Transverse colon (tissue), 4 donors: ENCODE measurements at places on chromosomes 1 and 21.
A peak's percentile ranks its signal among the peaks of the same experiment; 100 is the strongest.

GRCh38 chr1:210340311-210340710 is 11.6 kb downstream of the HHAT start:
- DNase-seq: no peak

DNA sequence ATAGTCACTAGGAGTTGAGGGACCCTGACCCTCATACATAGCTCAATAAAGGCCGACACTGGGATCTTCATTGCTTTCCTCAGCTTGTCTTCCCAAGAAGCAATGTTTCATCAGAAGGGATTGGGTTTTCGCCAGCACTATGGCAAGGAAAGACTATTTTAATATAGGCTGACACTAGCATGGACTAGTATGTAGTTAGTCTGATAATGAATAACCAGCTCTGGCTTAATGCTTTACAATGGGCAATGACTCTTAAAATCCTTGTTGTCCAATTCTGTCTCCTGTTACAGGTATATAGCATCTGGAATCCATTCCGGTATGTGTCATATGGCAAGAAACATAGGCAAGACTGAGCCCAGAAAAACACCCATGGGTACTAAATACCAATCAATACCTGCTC is 15.3 kb upstream of the SYT2 start:
- DNase-seq: no peak

GRCh38 chr1:226624526-226624925 is 76.0 kb downstream of the STUM start:
- no peak for DNase-seq

- DNase-seq: no peak
Observed at GRCh38 chr1:39631361-39632322, 7.8 kb downstream of the HEYL start.

GRCh38 chr1:233038581-233038980 is 88.2 kb downstream of the NTPCR start:
- no peak for DNase-seq

- DNase-seq: no peak
Observed at GRCh38 chr1:209838537-209838936, 10.8 kb downstream of the UTP25 start.

GRCh38 chr1:81165963-81166362 is 634.8 kb upstream of the ADGRL2 start:
- no peak for DNase-seq

GRCh38 chr21:45957551-45957950 is 24.0 kb upstream of the COL6A1 start:
- no peak for DNase-seq

GRCh38 chr1:226662642-226663326 is 76.3 kb downstream of the ITPKB start:
- DNase-seq: peak; percentile 79
